Right renal cortex interstitium (tissue), 3 donors: ENCODE measurements at places on chromosomes 3 and 15. TPM values are rescaled to one million over a fixed set of nuclear protein-coding genes. Genes with fewer than 3 reads are reported as not detected.

ARGFX gene
- polyA plus RNA-seq = not detected

GRCh38 chr3:185979721-185980121, 41.9 kb upstream of the TRA2B start:
- DNase-seq = no peak

HIGD2B gene
- polyA plus RNA-seq = not detected

GRCh38 chr3:89362496-89362895, 255.1 kb downstream of the EPHA3 start:
- no peak for DNase-seq

TMEM212 gene
- polyA plus RNA-seq = not detected
